ENCODE measurements at places on chromosomes 6 and 20. TPM values are rescaled to one million over a fixed set of nuclear protein-coding genes. Genes with fewer than 3 reads are reported as not detected.

DNA sequence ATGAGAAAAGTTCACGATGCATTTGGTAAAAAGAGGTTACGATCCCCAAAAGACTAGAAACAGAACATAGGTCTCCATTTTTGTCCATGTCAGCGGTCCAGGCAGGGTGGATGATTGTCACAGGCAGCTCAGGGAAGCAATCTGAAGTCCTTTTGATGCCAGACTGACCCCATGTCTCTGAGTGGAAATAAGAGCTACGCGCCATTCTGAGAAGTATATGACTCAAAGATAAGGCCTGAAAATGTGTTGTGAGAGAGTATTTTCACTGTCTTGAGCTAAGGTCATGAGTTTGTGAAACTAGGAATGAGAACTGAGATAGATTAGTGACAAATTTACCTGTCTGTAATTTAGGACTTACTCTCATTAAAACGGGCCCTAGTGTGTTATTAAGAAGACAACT, 69.5 kb downstream of the LYRM4 start:
- no peak for DNase-seq

- DNase-seq, result no peak
These were observed 158.7 kb upstream of the AGPAT4 start for GRCh38 chr6:161432546-161432945.

GRCh38 chr20:24376311-24377099, 92.9 kb upstream of the SYNDIG1 start:
- DNase-seq, result peak; percentile 44

DNA sequence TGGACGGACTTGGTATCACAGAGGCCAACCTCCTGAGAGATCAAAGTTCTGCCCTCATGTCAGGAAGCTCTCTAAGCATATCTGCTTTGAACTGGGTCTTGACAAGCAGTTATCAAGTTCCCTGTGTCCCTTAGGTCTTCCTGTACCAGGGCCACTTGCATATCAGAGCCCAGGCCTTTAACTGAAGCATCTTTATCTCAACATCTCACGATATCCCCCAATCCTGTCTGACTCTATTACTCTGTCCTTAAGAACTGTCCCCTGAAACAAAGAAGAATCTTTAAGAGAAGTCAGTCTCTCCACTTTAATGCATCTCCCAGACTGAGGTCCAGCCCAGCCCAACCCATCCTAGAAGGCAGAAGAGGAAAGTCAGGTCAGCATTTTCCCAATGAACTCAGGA, 8.2 kb downstream of the MAS1L start:
- DNase-seq, result no peak

- DNase-seq, result no peak
These were observed 113.9 kb upstream of the SLC35B3 start for GRCh38 chr6:8549074-8549790.

GRCh38 chr20:54209216-54209813, 1.4 kb downstream of the PFDN4 start:
- DNase-seq, result no peak

DNA sequence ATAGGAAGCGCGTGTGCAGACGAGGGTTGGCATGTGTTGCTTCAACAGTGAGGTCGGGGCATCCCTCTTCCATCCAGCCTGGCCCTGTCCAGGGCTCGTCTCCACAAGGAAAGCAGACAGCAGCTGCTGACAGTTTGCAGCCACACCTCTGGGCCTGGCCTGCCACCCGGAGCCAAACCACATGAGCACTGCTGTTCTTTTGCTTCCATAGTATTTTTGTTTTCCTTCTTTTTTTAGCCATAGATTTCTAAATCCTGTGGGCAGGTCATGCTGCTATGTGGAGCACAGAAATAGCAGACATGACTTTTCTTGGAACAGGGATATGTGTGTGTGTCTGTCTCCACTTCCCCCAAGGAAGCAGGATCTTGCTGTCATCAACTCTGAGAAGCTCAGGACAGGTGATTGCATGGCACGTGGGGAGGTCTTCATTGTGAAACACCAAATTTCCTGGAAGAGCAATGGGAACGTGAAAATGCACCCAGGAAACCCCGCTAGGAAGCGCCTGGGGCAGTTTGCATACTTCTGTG, 167.4 kb downstream of the DTNBP1 start:
- no peak for DNase-seq

- peak; percentile 45 for DNase-seq
These were observed 380.0 kb downstream of the LMBRD1 start for GRCh38 chr6:69416776-69417175.

DNA sequence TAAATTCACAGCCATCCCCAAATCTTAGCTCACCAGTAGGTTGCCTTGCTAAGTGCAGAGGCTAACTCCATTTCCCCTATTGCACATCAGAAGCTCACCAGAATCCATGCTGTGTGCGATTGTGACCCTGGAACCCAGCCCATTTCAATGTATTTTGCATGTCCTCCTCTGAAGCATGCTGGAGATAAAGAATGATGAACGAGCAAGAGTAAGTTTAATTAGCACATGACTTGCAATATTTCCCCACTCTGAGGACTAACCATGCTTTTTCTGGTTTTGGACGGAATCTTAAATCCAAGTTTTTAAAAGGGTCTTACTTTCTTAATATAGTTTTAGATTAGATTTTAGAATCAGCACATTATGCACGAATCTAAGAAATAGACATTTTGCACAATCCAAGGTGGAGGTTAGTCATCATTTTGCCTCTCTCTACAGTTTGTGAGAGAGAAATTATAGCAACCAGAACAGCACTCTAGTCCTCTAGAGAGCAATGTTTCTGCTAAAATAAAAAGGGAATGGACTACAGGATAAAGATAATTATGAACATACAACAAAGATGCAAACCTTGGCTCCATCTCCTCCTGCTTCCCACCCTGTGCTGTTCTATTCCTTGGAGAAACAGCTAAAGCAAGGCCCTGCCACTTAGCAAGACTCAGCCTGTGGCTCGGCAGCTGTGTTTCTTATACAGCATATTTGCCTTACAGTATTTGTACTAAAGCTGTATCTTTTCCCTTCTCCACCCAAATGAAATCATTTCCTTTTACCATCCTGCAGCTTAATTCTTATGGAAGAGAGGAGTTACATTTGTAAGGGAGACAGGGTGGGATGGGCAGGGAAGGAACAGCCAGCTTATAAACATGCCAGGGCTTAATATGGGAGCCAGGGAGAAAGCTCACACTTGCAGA, 24.9 kb upstream of the LAMA4 start:
- no peak for DNase-seq

- DNase-seq, result no peak
These were observed 36.4 kb downstream of the DLGAP4 start for GRCh38 chr20:36342331-36343120.

DNA sequence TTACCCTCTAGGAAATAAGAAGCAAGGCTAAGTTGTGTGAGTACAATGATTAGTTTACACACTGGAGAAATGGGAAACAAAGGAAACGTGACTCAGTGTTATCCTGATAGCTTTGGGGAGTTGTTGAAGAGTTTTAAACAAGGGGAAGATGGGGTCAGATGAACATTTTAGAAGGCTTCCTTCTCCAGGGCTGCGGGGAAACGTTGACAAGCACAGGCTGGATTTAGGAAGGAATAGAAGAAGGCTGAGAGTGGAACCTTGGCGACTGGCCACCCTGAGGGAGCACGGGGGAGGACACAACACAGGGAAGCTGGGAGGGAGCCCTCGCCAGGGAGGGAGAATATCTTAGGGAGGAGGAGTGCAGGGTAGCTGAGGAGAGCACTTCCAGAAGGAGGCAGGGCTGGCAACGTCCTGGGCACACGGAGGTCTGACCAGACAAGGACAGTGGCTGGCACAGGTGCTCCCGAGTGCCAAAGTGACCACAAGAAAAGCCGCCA, 134.7 kb downstream of the AIG1 start:
- DNase-seq, result no peak

- DNase-seq, result peak; percentile 20
These were observed 9.7 kb upstream of the ARHGAP18 start for GRCh38 chr6:129719692-129720091.

- no peak for DNase-seq
These were observed 152.1 kb downstream of the KHDC1L start for GRCh38 chr6:73073238-73073637.

RHAG gene
- polyA plus RNA-seq, result 0.19 TPM

ASIP gene
- not detected for polyA plus RNA-seq

IRAK1BP1 gene
- 1.8 TPM for polyA plus RNA-seq

TRIM38 gene
- 3.7 TPM for polyA plus RNA-seq

HAO1 gene
- not detected for polyA plus RNA-seq

RPS6KA2 gene
- 58.0 TPM for polyA plus RNA-seq

MAP7 gene
- polyA plus RNA-seq, result 7.6 TPM

LAMA4 gene
- polyA plus RNA-seq, result 18.5 TPM

SLC24A3 gene
- 2.4 TPM for polyA plus RNA-seq

ELOVL2 gene
- not detected for polyA plus RNA-seq

Measured in stomach (tissue), 19 donors.